ENCODE measurements at places on chromosomes 16 and 17.

GRCh38 chr16:11236461-11237254, 19.3 kb downstream of the SOCS1 start:
- DNase-seq: no peak

GRCh38 chr17:47741793-47742145, 8.7 kb downstream of the TBX21 start:
- DNase-seq: no peak

GRCh38 chr16:11302977-11303376, 21.8 kb upstream of the PRM1 start:
- no peak for DNase-seq

- peak; percentile 90 for DNase-seq
These were observed 15.6 kb upstream of the ZFPM1 start for GRCh38 chr16:88437367-88437964.

DNA sequence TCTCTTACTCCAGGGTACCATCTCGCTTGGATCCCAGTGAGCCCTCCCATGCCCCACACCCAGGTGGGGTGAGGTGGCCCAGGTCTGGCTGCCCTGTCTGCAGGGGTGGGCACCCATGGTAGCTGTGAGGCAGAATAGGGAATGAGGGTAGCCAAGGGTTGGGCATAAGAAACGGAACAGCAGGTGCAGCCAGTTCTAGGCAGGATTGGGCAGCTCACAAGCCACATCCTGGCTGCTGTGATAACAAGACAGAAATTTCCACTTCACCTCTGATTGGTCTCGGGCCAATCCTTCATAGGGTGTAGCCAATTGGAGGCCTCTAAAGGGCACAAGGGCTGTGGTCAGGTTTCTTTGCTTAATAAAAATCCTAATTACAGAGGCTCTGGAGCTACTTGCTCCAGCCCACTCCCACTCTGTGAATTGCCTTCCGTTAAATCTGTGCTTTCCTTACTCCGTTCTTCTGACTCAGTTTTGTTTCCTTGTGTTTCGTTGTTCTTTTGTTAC, 1.5 kb upstream of the ARHGDIG start:
- peak; percentile 82 for DNase-seq

DNA sequence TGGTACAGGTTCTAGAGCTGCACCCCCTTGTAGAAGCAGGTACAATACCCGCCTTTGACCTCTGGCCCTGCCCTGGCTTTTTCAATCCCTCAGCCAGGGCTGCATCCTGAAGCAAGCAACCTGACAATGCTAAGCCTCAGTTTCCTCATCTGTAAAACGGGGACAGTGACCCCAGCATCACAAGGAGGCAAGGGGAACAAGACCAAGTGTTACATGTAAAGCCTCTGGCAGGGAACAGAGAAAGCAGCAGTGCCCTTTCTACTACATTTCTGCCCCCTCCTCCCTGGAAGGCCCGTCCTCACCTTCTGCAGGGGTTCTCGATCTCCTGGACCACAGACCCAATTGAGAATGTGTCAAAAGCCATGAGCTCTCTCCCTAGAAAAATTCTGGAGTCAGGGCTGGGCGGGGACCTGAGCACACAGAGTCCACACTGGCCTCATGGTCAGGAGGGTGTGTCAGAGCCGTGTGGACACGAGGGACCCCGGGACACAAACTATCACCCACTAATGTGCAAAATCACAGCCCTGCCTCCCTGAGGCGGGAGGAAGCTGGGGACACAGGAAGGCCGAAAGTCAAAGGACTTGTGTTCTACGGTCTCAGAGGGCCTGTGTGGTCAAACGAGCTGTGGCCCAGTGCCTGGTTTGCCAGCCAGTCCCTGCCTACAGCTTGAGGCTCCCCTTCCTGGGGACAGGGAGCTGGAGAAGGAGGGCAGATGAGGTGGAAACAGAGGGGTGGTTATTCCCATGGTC, 27.5 kb downstream of the LRRC75A start:
- no peak for DNase-seq

- DNase-seq: no peak
These were observed 406.3 kb upstream of the RBFOX1 start for GRCh38 chr16:6926341-6926740.

- no peak for DNase-seq
These were observed 63.1 kb downstream of the STX8 start for GRCh38 chr17:9512323-9513168.

DNA sequence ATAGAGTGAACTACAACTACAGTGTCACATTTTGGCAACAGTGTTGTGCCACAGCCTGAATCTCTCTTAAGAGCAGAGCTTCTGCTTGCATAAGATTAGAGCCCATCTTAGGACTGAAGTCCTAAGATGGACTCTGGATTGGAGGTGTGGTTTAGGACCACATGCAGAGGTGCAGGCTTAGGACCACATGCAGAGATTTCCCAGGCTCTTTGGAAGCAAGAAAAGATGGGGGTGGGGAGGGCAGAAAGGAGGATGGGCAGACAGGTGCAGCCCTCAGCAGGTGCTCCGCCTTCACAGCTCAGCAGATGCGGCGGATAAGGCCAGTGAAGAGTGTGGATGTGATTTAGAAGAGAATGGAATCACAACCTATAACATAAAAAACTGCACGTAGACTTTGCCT, 128.7 kb downstream of the TANGO6 start:
- DNase-seq: no peak

DNA sequence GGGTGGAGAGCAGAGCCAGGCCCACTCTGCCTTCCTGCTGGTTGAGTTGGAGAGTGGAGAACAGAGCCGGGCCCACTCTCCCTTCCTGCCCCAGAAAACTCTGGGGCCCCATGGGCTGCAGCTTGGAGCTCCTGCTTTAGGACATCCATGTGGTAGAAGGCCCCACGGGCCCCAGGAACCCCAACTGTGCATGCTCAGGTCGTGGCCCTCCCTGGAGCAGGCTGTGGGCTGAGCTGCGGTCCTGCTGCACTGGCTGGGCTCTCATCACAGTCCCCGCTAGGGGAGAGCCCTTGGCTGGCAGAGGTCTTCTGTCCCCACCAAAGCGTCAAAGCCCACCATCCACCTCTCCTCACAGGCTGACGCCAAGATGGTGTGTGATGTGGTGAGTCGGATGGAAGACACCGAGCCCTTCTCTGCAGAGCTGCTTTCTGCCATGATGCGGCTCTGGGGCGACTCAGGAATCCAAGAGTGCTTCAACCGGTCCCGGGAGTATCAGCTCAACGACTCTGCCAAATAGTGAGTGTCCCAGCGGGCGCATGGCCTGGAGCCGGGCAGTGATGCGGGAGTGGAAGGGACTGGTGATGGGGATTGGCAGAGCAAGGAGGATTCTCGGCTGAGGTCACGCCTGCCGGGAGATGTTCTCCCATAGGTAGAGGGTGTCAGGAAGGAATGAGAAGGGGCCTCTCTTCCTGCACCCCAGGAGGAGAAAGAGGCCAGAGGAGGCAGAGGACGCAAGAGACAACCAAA, 96.9 kb downstream of the AMFR start:
- no peak for DNase-seq

DNA sequence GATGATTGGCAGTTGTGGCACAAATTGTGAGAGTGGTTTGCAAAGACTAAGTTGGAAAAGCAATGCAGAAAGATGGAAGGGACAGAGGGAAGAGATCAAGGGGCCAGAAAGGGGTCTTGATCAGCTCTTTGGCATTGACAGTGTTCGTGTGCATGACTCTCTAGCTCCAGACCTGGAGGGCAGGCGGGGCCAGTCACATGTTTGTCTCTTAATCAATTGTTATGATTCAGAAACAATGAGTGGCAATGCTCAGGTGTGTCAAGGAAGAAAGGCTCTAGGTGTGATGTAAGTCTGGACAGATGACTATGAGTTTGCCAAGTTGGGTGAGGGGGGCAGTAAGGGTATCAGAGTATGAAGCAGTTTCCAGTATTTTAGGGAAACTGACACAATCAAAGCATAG, 32.1 kb downstream of the WSB1 start:
- no peak for DNase-seq

GRCh38 chr16:49884033-49885015, 28.4 kb upstream of the ZNF423 start:
- DNase-seq: no peak

- no peak for DNase-seq
These were observed 68.6 kb upstream of the CBX4 start for GRCh38 chr17:79907850-79908249.

GRCh38 chr16:77410449-77410848, 24.4 kb downstream of the ADAMTS18 start:
- DNase-seq: no peak

GRCh38 chr16:78987666-78988065, 612.9 kb downstream of the MAF start:
- no peak for DNase-seq

GRCh38 chr17:75691371-75691791, 24.2 kb downstream of the SAP30BP start:
- DNase-seq: peak; percentile 79

GRCh38 chr17:75754378-75755204, 10.4 kb downstream of the GALK1 start:
- no peak for DNase-seq

- DNase-seq: no peak
These were observed 57.2 kb downstream of the C16orf82 start for GRCh38 chr16:27123795-27124409.

- no peak for DNase-seq
These were observed 467 bp upstream of the EMP2 start for GRCh38 chr16:10580883-10581247.

DNA sequence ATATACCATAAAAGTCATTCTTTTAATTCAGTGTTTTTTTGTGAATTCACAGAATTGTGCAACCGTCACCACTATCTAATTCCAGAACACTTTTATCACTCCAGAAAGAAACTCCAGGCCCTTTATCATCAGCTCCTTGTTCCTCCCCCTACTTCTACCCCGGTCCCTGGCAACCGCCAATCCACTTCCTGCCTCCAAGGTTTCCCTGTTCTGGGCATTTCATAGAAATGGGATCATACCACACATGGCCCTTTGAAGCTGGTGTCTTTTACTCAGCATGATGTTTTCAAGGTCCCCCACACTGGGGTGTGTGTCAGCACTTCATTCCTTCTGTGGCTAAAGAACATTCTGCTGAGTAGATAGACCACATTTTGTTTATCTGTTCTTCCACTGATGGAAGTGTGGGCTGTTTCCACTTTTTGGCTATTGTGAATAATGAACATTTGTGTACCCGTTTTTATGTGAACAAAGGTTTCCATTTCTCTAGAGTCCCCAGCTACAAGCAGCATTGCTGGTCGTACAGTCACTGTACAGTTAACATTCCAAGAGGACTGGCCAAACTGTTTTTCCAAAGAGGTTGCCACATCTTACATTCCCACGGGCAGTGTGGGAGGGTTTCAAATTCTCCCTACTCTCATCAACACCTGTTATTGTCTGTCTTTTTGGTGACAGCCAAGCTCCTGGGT, 75.8 kb upstream of the ZNF469 start:
- DNase-seq: no peak

- DNase-seq: peak; percentile 84
These were observed at the start of gene SEC14L1 for GRCh38 chr17:77140878-77141767. TSS of gene SEC14L1 (plus strand) at chr17:77140969. CDS start at chr17:77143597, 2,628 bp downstream.

GRCh38 chr16:69406780-69407331, 17.6 kb upstream of the CYB5B start:
- no peak for DNase-seq

DNA sequence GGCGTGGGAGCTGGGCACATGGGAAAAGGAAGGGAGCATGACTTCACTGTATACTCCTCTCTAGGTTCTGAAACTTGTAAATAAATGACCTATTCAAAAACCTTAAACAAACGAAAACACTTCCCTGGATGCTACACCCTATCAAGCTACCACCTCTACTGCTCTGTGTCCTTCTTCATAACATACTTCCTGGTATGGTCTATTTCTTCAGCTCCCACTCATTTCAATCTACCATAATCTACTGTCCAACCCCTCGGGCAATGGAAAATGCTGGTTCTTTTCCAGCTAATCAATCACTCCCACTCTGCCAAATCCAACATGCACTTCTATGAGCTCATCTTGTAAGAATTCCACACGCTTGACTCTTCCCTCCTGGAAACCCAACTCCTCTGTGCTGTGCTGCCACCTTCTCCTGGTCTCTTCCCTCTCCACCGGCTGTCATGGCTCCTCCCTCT, 42.4 kb downstream of the AMFR start:
- no peak for DNase-seq

- DNase-seq: no peak
These were observed 306.9 kb upstream of the CA10 start for GRCh38 chr17:52465407-52465806.

DNA sequence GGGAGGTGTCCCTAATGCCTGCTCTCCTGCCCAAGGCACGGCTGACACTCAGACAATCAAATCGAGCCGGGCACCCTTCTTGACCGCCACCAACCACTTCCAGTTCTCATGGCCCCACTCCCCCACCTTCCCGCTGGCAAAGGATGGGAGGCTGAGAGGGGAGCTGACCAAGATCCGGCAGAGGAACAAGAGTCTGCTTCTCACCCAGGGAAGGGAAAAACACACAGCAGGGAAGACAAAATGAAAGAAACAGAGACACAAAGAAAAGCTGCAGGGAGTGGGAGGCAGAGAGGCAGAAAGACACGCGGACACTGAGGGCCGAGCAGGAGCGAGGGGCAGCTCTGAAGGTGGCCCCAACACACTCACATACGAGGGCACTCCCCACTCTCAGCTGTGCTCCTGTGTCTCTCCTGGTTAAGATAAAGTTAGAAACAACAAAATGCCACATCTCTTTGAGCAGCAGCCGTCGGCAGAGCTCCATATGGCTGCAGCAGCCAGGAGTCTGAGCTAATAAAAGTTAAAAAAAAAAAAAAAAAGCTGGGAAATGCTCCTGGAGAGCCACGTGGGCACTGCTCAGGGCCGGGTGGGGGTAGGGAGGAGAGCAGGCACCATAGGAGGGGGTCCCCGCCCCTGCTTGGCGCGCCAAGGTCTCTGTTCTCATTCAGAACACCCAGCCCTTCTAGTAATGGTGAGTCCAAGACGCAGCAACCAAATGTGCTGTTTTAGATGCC, 7.4 kb downstream of the LRRC75A start:
- DNase-seq: no peak

- peak; percentile 78 for DNase-seq
These were observed 51.7 kb downstream of the GAN start for GRCh38 chr16:81366316-81366932.

DNA sequence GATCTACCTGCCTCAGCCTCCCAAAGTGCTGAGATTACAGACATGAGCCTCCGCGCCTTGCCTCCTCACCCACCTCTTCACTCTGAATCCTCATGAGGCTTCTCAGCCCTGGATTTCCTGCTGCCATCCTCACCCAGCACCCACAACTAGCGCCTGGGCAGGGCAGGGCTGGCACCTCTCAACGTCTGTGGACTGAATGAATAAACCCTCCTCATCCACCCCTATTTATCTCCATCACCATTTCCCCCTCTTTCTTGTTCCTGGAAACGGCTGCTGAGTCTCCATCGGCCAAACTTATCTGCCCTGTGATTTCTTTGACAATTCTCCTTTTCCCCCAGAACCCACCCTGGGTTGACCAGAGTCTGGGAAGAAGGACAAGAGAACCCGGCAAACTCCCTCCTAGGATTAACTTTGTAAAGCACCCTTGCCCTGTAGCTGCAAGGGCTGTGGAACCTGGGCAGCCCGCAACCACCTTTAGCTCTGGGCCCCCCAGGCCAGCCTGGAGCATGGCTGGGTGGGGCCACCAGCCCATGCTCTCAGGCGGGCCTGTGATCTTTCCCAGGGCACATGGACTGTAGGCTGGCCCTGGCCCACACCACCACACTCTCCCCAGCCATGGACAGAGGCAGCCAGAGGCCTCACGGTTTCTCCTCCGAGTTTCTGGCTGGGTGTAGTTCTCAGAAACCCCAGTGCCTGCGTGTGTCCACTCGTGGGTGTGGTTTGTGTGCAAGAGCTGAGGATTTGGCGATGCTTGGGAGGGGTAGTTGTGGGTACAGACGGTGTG, 2.4 kb downstream of the SPN start:
- DNase-seq: peak; percentile 69
